ENCODE measurements at places on chromosomes 16 and 17.

DNA sequence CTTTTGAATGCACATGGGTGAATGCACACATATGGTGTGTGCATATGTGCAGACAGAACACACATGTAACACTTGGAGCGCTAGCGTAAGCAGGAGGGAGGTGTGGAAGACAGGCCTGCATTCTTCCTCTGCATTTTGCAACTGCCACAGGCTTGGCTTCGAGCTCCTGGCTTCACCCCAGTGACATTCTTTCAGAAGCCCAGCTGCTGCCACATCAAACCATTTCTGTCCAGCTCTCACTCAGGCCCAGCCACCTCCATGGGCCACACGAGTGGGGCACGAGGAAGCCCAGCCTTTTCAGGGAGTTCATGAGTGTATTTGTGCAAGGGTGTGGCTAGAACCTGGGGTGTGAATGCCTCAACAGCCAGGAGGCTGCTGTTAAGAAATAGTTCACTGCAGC is 18.8 kb downstream of the LGALS3BP start:
- DNase-seq: no peak

DNA sequence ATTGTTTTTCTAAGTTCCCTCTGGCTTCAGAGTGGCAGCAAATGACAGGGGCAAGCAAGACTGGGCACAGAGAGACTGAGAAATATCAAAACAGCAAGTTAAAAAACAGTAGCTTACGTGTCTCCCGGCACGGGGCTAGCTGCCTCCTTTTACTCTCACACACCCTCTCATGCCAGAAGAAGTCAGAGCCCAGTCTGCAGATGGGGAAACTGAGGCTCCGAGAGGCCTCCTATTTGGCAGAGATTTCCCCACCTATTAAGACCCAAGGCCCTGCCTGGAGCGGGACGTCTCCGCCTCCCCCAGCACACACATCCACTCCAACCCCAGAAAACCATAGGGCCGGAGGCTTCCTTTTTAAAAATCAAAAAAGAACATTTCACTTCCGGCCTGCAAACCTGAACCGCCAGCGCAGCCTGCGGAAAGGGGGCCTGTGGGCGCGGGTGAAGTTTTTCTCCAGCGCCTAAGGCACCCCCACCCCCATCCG is 832 bp downstream of the CARHSP1 start:
- DNase-seq: no peak

GRCh38 chr17:37358098-37358829 is 17.5 kb upstream of the C17orf78 start:
- DNase-seq: peak; percentile 66

GRCh38 chr17:36092230-36092629 is 2.3 kb upstream of the CCL3 start:
- DNase-seq: peak; percentile 60

DNA sequence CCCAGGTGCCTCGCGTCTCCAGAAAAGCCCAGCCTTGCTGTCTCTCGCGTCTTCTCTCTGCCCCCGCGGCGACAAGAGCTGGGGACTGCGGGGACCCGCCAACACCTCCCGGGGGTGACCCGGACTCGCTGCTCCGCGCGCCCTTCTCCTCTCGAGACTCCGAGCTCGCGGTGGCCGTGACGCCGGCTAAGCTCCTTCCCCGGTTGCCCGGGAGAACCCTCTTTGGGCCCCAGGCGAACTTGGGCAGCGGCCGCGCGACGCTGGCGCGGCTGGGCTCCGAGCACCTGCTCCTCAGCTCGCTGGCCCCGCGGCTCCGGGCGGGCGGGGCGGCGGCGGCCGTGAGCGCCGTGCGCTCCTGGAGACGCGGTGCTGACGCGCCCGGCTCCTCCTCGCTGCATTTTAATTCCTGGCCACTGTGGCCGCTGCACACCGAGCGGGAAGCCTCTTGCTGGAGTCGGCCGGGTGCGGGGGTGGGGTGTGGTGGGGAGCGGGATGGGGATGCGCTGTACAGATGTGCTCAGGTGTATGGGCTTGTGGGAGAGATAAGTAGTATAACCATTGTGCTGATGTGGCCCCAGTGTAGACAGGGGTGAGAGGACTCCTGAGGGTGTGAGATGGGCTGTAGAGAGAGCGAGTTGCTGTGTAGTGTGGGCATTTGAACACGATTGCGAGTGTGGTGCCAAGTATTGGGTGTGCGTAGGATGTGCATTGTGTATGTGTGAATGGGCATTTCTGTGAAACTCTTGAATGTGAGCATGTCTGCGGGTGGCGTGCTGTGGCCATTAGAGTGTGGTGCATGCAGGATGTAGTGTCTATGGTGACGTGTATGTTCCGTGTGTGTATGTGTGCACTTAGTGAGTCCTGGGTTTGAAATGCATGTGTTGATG is at the start of gene ASIC2:
ASIC2 (minus strand) TSS at position 315 of the 887 bp plus-strand sequence.
- DNase-seq: no peak

- DNase-seq: no peak
These were observed 192.2 kb downstream of the WWOX start for GRCh38 chr16:78291604-78292003.

DNA sequence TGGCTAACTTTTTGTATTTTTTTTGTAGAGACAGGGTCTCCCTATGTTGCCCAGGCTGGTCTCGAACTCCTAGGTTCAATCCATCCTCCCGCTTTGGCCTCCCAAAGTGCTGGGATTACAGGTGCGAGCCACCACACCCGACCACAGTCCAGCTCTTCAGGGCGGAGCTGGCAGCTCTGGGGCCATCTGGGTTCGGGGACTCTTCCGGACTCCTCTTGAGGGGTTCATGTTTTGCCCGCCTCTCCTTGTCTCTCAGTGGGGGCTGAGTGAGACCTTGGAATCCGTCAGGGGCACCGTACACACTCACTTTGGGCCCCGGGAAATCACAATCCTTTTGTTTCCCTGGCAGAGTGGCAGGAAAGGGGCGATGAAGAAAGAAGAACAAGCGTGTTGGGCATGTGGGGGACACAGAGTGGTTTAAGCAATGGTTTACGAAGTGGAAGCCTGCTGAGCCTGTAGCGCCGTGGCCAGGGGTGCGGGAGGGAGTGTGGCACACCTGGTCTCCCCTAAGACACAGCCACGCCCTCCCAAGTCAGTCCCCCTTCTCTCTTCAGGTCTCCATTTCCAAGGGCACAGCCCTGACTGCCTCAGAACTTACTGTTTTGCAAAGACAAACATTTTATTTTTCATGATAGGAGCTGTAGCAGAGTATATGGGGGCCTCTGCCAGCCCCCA is 26.1 kb downstream of the TNS4 start:
- no peak for DNase-seq

DNA sequence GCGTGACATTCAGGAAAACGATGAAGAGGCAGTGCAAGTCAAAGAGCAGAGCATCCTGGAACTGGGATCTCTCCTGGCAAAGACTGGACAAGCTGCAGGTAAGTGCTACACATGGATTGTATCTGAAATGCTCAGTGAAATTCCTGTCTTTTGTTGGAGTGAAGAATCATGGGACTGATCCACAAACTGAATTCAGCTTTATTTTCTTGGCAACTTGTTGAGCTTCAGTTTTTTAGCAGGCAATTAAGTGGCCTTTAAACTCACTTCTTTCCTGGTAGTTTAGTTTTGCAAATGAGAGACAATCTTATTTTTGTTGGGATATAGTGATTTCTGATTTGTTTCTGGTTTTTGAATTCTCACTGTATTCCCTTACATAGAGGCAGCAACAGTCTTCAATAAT is 2.6 kb downstream of the PSMD11 start:
- no peak for DNase-seq

DNA sequence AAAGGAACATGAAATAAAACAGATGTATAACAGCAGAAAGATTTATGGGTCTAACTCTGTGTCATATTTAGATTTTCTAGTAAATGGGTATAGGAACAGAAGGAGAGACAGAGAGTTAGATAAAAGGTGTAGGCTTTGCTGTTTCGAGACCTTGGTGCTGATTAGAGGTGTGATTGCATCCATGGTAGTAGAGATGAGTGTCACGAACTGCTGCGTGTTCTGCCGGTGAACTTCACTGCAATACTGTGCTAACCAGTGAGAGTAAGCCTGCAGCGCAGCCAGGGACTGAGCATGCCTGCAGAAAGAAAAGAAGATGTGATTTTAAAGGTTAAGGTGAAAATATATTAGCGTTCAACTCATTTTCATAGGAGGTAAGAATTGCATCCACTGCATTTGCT is 53.7 kb upstream of the GSG1L start:
- no peak for DNase-seq

DNA sequence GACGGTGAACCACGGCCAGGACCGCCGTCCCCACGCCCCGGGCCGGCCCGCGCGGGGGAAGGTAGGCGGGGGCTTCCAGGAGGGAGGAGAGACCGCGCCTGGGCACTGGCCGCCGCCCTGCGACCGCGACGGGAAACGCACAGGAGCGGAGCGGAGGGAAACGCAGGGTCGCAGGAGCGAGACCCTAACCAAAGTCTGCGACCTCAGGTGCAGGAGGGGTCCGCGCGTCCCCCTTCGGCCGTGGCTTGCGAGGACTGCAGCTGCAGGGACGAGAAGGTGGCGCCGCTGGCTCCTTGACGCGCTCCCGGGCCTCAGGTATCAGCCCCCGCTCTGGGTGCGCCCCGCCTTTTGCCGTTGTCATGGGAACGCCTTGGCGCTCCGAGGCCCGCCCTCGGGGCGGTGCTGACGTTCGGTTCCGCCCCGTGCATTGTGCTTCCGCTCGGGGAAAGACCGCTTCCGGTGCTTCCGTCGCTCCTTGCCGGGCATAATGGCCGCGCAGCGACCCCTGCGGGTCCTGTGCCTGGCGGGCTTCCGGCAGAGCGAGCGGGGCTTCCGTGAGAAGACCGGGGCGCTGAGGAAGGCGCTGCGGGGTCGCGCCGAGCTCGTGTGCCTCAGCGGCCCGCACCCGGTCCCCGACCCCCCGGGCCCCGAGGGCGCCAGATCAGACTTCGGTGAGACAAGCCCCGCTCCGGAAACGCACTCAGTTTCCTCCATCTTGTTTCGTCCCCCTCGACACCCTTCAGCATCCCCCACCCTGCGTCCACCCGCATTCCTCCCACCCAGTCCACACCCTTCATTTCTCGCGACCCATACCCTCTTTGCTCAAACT is at the start of gene OVCA2:
OVCA2 (plus strand) TSS at position 462 of the 829 bp plus-strand sequence; CDS start at position 488, 26 bp downstream.
- peak; percentile 98 for DNase-seq

DNA sequence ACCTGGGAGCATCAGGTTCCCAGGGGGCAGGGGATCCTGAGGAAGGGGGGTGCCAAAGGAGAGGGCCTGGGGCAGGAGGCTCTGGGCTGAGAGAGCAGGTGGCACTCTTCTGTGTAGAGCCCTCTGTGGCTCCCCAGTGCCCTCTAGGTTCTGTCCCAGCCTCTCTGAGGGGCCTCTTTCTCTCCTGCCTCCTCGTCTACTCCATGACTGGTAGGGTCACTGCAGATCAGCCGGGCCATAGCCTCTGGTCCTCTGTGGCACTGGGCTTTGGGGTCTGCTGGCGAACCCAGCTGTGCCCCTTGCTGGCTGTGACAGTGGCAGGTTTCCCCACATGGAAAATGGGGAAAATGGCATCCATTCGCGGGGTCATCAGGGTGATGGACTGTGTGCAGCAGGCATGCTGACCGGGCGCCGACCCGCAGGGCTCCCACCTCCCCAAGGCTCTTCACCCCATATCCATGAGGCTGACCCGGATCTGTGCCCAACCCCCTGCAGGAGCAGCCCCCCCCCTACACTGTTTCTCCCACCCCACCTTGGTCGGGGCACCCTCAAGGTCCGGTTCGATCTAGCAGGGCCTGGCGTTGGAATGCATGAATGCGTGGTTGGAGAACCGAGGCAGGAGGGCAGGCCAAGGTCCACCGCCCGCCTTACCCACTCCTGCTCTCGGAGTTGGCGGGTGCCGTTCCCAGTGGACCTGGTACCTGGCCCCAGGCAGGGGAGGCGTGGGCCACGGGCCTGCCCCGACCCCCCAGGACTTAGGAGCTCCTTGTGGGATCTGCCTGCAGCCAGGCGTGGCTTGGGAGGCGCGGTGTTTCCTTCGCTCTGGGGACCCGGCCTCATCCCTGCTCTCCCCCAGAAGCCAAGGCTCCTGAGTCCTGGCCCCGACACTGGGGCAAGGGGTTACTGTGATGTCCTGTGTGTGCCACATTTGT is 6.5 kb downstream of the GLIS2 start:
- no peak for DNase-seq

GRCh38 chr17:83109793-83110645 is 30.6 kb downstream of the METRNL start:
- no peak for DNase-seq

GRCh38 chr16:28258567-28258966 is 33.8 kb upstream of the SBK1 start:
- DNase-seq: no peak

GRCh38 chr16:21565861-21566669 is 33.3 kb upstream of the METTL9 start:
- no peak for DNase-seq

DNA sequence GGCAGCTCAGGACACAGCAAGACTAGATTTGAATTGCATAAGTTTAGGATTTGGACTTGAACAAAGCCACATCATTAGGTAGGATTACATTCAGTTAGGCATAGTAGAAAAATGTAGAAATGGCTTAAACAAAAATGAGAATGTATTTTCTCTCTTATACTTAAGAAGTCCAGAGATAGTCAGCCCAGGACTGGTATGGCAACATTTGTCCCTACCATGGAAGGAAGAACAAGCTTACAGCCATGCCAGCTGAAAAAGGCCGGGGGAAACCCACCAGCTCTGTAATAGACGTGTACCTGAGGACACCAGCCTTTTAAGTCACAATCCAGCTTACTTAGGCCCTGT is 11.2 kb upstream of the TMIGD1 start:
- no peak for DNase-seq
